ENCODE measurements at places on chromosomes 12 and 14.

DNA sequence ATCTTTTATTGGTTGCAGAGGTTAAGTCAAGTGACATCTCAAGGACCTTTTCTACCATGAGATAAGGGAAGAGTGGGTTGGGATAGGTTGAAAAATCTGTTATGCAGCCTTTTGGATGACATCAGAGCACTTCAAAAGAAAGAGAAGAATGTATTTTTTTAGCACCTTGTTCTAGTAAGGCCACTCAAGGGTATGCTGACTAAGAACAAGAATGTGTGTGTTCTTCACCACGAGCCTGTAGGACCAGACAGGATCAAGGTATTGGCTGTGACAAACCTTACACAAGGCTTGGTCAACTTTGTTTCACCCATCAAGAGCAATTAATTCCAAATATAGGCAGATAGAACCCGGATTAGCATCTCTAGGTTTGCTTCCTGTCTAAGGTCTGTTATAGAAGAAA lies 142.5 kb downstream of the SAMD4A start:
- DNase-seq, result no peak

DNA sequence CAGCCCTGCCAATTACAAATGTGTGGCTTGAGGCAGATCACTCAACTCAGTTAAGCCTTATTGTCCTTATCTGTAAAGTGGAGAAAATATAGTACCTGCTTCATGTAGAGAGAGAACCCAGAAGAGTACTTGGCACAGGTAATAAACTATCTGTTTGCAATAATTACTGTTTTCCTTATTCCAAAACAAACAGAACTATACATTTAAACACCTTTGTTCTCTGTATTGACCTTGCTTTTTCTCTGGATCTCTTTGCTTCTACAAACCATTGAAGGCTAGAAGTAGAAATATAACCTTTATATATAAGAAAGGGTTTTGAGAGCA lies 70.8 kb upstream of the SRSF5 start:
- DNase-seq, result no peak

GRCh38 chr14:101027966-101028365 lies 124.4 kb upstream of the RTL1 start:
- DNase-seq, result no peak

DNA sequence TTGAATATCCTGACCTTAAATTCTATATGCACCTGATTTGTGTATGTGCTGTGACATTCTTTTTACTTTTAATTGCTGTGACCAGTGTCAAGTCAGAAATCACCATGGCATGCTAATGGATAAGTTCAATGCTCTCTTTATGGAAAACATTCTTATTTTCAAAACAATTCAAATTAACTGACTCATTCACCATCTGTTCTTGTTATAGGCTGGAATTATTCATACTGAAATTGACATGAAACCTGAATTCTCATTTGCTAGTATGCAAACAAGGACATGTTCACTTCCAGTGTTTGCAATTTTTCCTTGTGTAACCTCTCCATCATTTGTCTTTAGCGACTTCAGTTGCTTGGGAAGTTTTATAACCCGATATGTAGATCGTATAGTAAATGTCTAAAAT lies at the start of gene TAS2R30:
Gene TAS2R30 (minus strand): TSS at position 340 of the 400 bp plus-strand sequence. CDS start 400 bp downstream, outside the sequence.
- no peak for DNase-seq

GRCh38 chr12:103960616-103961227 lies 5.0 kb upstream of the TDG start:
- no peak for DNase-seq

- no peak for DNase-seq
Observed at GRCh38 chr14:25231004-25231403, 181.1 kb upstream of the STXBP6 start.

- DNase-seq, result no peak
Observed at GRCh38 chr12:5292651-5293050, 139.3 kb upstream of the NTF3 start.

GRCh38 chr12:80099259-80099658 lies at the start of gene OTOGL:
OTOGL (plus strand) TSS chr12:80099537; CDS start chr12:80209432, 109,895 bp downstream.
- DNase-seq, result no peak

DNA sequence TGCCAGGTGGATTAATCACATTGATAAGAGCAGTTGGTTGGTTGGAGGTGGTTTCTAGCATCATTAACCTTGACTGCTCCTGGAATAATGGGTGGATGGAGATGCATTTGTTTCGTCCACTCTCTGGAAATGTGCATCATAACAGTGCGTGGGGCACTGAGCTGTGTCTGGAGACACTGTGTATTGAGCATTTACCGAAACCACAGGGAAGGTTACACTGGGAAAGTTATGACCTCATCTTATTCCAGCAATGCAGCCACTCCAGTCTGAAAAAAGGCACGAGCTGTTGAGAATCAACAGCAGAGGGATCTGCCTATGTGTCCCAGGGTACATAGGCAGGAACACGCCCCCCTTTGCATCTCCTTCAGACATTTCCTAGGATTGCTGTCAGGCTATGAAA lies 27.2 kb downstream of the RNFT2 start:
- no peak for DNase-seq

DNA sequence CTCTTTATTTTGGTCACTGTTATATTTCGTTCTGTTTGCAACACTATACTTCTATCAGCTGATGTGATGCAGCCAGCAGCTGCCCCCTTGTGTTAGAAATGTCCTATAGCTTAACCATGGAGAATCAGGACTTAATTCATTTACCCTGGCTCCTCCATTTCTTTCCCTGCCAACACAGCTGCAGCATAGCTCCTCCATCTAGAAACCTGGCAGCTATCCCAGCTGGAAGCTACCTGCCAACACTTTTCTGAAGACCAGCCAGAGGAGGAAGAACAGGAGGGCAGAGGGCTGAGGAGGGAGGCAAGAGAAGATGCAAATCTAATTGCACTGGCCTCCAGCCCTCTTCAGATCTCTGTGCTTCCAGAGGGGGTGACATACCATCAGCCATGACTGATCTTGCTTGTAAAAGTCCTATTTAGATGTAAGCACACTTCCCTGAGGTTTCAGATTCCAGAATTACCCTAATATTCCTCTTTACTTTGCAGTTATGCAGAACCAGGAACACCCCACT lies 156.8 kb upstream of the TMEM260 start:
- peak; percentile 45 for DNase-seq

DNA sequence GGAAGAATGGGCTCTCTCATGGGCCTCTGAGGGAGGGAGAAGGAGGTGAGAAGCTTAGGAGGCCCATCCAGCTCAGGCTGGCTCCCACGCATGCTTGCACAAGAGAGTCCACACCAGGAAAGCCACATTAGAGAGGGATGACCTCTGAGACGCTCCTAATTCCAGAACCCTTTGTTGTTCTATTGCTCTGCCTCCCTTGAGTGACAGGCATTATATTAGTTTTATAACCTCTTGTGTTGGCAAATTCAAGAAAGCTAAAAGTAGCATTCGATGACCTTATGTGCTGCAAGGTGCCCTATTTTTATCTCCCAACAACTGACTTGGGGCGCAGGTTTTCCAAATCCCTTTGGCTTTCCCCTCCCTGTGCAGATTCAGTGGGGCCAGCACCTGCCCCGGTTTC lies 190.1 kb downstream of the KSR2 start:
- no peak for DNase-seq

GRCh38 chr12:57456737-57457490 lies 1.8 kb downstream of the INHBE start:
- DNase-seq, result no peak

Data from retina (tissue), 1 donor.